ENCODE measurements at places on chromosomes 7 and 10.

DNA sequence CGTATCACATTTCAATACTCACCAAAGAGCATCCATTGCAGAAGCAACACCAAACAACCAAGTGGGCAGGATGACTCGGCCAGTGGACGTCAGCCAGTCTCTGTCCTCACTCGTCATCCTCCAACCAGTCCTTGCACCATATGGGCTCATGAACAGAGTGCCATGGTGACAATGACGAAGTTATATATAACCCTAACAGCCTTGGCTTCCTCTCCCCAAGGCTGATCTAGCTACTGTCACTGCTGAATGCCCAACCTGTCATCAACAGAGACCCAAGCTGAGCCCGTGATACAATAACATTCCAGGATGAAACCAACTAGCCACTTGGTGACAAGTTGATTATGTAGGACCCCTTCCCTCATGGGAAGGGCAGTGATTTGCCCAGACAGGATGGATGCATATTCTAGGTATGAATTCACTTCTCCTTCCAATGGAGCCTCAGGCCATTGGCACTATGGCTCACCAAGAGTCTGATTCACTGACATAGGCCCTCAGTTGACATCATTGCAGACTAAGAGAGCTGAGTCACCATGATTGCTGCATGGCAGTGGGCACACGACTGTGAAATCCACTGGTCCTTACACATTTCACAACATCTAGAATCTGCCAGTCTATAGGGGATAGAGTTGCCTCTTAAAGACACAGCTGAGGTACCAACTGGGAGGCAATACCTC, 26.3 kb upstream of the PPIF start:
- DNase-seq = no peak

GRCh38 chr10:15227611-15228372, 59.3 kb upstream of the NMT2 start:
- DNase-seq = no peak

GRCh38 chr7:93053949-93054943, 63.5 kb downstream of the SAMD9 start:
- no peak for DNase-seq

GRCh38 chr10:11742009-11742778, at the start of gene ECHDC3:
ECHDC3 (plus strand) TSS chr10:11742382; CDS start chr10:11742577, 195 bp downstream.
- DNase-seq = peak; percentile 21

DNA sequence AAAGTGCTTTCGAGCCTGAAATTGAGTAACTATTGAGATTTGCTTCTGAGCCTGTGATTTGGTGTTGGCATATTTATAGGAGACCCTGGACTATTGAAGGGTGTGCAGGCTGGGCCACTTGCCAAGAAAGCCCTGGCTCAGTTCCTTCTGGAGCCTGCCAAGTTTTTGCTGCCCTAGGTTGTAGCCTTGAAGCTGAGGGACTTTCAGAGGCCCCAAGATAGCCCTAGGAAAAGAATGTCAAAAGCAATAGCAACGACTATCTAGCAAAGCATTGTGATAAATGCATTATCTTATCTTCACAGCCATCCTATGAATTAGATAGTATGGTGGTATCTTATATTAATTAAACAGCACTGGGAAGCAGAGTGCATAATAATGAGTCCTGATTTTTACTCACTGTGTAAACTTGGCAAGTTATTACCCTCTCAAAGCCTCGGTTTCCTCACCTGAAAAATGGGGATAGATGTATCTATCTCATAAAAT, 473.7 kb upstream of the PODXL start:
- DNase-seq = no peak

GRCh38 chr7:115274-115911, 77.0 kb upstream of the FAM20C start:
- DNase-seq = no peak

DNA sequence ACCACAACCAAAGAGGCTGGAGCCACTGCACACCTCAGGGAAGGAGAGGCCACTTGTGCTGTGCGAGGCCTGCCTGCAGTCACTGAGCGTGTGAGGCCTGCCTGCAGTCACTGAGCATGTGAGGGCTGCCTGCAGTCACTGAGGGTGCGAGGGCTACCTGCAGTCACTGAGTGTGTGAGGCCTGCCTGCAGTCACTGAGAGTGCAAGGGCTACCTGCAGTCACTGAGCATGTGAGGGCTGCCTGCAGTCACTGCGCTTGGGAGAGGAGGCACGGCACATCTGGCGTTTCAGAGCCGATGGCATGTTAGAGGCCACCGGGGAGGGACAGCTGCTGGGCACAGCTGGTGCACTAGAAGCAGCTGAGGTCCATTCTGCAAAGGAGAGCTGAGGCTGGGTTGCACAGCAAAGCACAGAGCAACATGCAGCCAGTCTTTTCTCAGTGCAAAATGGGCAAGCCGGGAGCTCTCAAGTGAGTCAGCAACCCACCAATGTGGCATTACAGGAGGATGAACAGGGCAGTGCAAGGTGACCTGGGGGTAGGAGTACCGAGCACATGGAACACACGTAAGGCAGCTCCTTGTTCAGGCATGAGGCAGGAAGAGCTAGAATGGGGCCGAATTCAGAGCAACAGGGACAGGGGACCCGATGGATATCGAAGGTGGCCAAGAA, 540.1 kb downstream of the PTPRN2 start:
- DNase-seq = no peak

GRCh38 chr7:13908667-13909397, 80.6 kb downstream of the ETV1 start:
- no peak for DNase-seq

- DNase-seq = no peak
These were observed 46.9 kb upstream of the STK17A start for GRCh38 chr7:43535810-43536585.

- DNase-seq = no peak
These were observed 123.4 kb upstream of the VKORC1L1 start for GRCh38 chr7:65749518-65749917.

GRCh38 chr10:25849268-25849667, 84.8 kb upstream of the MYO3A start:
- DNase-seq = no peak

GRCh38 chr10:14009371-14010100, 321.2 kb downstream of the FRMD4A start:
- peak; percentile 12 for DNase-seq

GRCh38 chr10:13236638-13237037, 2.5 kb upstream of the UCMA start:
- no peak for DNase-seq

- DNase-seq = no peak
These were observed 4.4 kb downstream of the SMIM30 start for GRCh38 chr7:113113912-113114311.

DNA sequence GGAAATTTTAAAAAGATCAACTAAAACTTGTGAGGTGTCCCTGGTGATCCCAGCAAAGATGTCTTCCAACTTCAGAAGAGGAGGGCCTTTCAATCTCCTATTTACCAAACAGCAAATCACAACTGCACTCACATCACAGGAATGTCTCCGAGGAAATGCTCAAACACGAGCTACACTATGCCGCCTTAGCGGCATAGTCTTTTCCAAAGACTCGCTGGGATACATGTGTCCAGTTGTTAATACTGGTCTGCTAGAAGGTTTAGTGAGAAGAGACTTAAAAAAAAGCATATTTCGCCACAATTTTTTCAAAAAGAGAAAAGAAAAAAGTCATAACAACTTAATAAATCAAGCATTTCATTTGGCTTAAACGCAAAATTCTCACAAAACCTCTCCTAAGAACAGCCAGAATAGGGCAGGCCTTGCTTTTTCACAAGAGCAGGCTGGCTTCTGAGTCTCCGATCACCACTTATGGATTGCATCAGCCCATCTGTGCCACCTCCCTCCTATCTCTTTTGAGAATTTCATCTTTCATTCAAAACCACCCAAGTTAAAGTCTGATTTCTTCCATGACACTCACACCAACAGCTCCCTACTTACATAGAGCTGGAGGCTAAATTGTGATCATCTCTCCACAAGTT, 66.1 kb downstream of the GNA12 start:
- DNase-seq = no peak

DNA sequence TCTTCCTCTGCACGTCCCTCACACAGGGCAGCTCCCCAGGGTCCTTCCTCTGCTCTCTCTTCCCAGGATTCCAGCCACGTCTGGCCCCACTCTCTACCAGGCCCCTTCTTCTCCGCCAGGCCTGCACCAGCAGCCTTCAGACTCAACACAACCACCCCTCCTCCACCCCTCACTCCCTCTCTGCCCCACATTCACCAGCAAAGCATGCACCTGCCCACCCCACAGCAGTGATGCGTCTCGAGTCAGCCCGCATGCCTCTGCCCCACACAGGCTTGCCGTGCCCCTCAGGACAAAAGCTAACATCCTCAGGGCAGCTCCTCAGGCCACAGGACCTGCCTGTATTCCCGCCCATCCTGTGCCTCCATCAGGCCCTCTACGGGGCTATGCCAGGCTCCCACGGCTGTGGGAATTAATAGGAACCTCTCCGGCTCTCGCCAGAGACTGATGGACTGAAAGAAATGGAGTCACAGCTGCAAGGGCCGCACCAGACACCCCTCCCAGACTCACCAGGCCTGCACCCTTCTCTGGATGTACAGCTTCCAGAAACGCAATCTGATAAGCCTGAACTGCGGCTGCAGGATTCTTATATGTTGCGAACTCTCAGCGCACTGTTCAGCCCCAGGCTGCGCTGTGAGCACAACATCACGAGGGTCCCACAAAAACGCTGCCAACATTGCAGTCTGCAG, 100.1 kb downstream of the CYTH3 start:
- no peak for DNase-seq

GRCh38 chr7:135888740-135889139, 88.4 kb downstream of the MTPN start:
- no peak for DNase-seq

DNA sequence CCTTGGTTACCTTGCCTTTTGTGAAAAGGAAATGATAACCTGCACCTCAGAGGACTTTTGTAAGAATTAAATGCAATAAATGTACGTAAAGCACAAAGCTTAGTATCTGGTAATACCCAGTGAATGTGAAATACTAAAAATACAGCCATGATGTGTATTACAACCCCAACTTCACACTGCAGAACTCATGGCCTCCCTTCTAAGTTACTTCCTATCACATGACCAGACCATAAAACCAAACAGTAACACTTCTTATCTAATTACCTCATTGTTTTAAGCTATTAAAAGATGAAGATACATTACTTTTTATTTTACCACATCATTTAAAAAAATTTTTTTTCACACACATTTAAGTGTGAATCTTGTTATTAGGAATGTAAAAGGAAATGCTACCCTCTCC, 29.0 kb downstream of the VPS41 start:
- DNase-seq = no peak

DNA sequence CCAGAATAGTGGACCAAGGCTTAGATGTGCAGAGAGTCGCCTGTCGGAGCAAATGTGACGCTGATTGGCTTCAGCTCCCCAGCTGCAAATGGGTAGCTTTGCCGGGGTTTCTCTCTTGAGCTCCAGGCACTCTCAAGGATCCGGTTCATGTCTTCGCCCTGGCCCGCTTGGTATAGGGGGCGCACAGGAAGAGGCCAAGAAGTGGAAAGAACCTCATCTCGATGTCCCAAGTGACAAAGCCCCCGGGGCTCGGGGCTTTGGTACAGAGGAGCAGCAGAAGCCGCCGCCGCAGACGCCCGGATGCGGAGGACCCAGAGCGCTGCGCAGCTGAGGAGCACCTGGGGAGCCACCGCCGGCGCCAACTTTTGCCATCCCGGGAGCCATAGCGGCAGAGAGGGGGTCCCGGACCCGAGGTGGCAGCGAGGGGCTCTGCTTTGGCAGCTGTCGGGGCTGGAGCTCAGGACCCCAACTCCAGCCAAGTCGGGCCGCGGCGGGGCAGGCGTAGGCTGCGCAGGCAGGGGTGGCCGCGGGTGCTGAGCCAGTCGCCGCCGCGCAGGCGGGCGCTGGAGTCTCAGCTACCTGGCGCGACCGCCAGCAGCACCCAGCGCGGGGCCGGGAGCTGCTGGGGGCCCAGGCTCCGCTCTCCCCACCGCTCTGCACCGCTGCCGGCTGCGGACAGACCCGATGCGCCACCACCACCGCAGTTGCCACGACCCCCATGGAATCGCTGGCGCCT, 466.6 kb downstream of the XPNPEP1 start:
- no peak for DNase-seq

- no peak for DNase-seq
These were observed 97.3 kb upstream of the COL1A2 start for GRCh38 chr7:94297397-94297838.

- DNase-seq = no peak
These were observed 25.2 kb downstream of the NHLRC2 start for GRCh38 chr10:113879691-113880090.

GRCh38 chr10:113131613-113132261, 181.7 kb downstream of the TCF7L2 start:
- no peak for DNase-seq

DNA sequence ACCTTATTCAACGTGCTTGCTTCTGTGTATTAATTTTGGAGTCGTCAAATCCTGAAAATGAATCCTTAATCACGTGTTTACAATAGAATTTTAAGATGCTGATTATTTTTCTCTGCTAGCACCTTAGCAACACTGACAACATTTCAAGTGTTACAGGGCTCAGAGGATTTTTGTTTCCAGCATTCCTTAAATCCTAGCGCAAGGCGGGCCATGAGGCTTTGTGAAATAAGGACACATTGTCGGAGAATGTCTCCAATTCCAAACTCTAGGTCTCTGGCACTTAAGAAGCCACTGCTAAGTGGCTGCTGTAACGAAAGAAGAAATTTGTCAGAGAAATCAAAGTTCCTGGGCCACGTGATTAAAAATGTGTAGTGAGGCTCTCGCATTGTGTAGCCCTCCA, 390.9 kb upstream of the CELF2 start:
- no peak for DNase-seq

DNA sequence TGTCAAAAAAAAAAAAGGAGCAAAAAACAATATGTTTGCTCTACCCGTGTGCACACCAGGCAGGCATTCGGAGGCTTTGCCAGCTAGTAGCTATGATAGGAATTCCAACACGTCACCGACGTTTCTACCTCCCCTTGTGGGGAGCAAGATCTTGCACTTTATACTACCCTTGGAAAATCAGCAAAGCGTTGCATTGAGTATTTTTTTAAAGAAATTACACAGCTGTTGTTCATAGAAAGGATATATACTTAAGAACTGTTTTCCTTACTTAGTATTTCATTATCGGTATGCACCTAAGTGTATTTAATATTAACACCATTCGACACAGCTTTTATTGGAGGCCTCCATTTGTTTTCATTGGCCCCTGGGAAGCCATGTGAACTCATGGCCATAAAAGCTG, 159.9 kb upstream of the MGMT start:
- no peak for DNase-seq

DNA sequence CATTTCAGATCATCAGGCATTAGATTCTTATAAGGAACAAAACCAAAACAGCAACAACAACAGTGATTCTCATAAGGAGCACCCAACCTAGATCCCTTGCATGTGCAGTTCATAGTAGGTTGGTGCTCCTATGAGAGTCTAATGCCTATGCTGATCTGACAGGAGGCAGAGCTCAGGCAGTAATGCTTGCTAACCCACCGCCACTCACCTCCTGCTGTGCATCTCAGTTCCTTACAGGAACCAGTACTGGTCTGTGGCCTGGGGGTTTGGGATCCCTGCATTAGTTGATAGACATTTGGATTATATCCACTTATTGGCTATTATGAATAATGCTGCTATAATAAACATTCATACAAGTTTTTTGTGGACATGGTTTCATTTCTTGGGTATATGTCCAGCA, 14.0 kb downstream of the MKLN1 start:
- no peak for DNase-seq
